Activated CD8-positive, alpha-beta memory T cell treated with anti-CD3 and anti-CD28 coated beads, Interleukin-2, amount 10 ng/mL, durations not matched to agents 7 days and 5 days (primary cell): ENCODE measurements at places on chromosomes 7 and 10. TPM values are rescaled to one million over a fixed set of nuclear protein-coding genes. Genes with fewer than 3 reads are reported as not detected.

- H3K27me3 ChIP-seq, result no peaks in the 10 kb centered on the region
- H3K27ac ChIP-seq, result peak overlapping the region; percentile 91
- no peak for DNase-seq
- H3K36me3 ChIP-seq, result peaks cover 49% of the 10 kb centered on the region
- H3K4me1 ChIP-seq, result peaks cover 44% of the 10 kb centered on the region
These were observed 24.5 kb upstream of the C1GALT1 start for GRCh38 chr7:7157887-7158271.

XRCC2 gene
- 18.0 TPM for total RNA-seq

GRCh38 chr10:104735036-104735756, 94.1 kb downstream of the SORCS3 start:
- DNase-seq, result no peak
- H3K4me3 ChIP-seq, result no peak overlapping the region
- no peaks in the 10 kb centered on the region for H3K4me1 ChIP-seq
- H3K27ac ChIP-seq, result no peak overlapping the region
- H3K27me3 ChIP-seq, result peaks cover 5% of the 10 kb centered on the region

GRCh38 chr10:1612908-1613307, 124.4 kb downstream of the ADARB2 start:
- no peak for DNase-seq
- no peak overlapping the region for H3K27ac ChIP-seq
- no peaks in the 10 kb centered on the region for H3K36me3 ChIP-seq

- DNase-seq, result no peak
- no peaks in the 10 kb centered on the region for H3K27me3 ChIP-seq
- no peaks in the 10 kb centered on the region for H3K4me1 ChIP-seq
- H3K27ac ChIP-seq, result no peak overlapping the region
These were observed 245.6 kb upstream of the ETV1 start for GRCh38 chr7:14235056-14235455.

IDI2 gene
- not detected for total RNA-seq

CPEB3 gene
- total RNA-seq, result 4.3 TPM

DNA sequence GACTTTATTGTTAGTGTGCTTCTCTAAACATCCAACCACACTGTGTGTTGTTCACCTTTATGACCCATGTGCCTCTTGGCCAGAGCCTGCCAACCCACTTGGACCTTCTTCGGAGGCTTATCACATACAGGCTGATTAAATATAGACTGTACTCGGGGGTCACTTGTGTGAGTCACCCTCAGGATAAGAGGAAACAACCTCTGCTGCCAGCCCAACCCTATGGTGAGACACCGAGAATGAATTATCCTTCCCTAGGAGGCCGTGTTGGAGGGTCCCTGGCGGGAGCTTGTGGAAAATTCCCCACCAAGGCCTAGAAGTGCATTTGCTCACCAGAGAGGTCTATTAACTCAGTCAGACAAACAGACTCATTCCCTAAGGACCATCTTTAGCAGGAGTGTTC, 63.0 kb downstream of the FAS start:
- H3K27ac ChIP-seq, result no peak overlapping the region
- no peak for DNase-seq
- H3K4me3 ChIP-seq, result no peak overlapping the region

SUN3 gene
- not detected for total RNA-seq

GRCh38 chr7:111004310-111004901, 86.5 kb upstream of the LRRN3 start:
- H3K36me3 ChIP-seq, result peaks cover 15% of the 10 kb centered on the region
- no peak overlapping the region for H3K4me3 ChIP-seq
- H3K4me1 ChIP-seq, result peaks cover 19% of the 10 kb centered on the region

- H3K4me3 ChIP-seq, result no peak overlapping the region
- no peak for DNase-seq
- no peak overlapping the region for H3K27ac ChIP-seq
- no peaks in the 10 kb centered on the region for H3K4me1 ChIP-seq
- H3K36me3 ChIP-seq, result no peaks in the 10 kb centered on the region
- no peaks in the 10 kb centered on the region for H3K27me3 ChIP-seq
These were observed 25.8 kb downstream of the PTTG1IP2 start for GRCh38 chr7:90495241-90495640.

DNA sequence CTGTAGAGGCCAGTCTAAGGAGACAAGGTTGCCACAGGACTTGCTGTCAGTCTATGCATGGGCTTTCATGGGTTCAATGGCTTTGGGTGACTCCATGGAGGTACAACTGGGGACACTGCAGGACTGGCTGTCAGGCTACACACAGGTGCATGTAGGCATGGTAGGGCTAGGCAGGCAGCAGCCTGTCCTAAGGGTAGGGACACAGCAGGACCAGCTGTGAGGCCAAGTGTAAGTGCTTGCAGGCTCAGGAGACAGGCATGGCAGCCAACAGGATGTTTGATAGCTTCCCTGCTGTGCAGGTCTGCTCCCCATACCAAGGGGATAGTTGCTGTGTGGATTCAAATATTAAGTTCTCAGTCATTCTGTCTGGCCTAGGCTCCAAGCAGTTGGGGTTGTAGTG, 181.0 kb upstream of the NPY start:
- H3K4me1 ChIP-seq, result no peaks in the 10 kb centered on the region
- DNase-seq, result no peak
- H3K4me3 ChIP-seq, result no peak overlapping the region
- no peaks in the 10 kb centered on the region for H3K36me3 ChIP-seq
- peaks cover 4% of the 10 kb centered on the region for H3K27me3 ChIP-seq
- no peak overlapping the region for H3K27ac ChIP-seq

- no peaks in the 10 kb centered on the region for H3K27me3 ChIP-seq
- peak overlapping the region; percentile 93 for H3K27ac ChIP-seq
- DNase-seq, result peak; percentile 86
- peaks cover 52% of the 10 kb centered on the region for H3K4me1 ChIP-seq
- H3K4me3 ChIP-seq, result peak overlapping the region; percentile 97
These were observed 40.8 kb downstream of the HK1 start for GRCh38 chr10:69318867-69319727.

IFIT1 gene
- 107 TPM for total RNA-seq

DNA sequence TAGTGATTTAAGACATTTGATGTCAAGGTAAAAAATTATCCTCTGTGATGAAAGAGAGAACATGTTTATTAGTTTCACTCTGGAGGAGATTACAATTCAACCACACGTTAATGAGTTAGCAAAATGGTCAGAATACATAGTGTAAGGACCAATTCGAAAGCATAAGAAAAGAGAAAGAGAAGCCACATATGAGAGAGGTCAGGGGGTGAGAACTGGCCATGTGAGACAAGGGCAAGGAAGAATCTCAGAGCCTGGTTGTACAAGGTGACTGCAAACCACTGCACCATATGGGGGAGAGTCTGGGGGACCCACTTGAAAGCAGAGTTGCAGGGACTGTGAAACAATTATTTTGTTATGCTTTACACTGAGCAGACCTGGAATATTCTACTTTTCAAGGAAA, 27.7 kb upstream of the BET1 start:
- no peak overlapping the region for H3K4me3 ChIP-seq
- peaks cover 35% of the 10 kb centered on the region for H3K27me3 ChIP-seq
- H3K27ac ChIP-seq, result no peak overlapping the region
- DNase-seq, result no peak

- no peak for DNase-seq
- peaks cover 96% of the 10 kb centered on the region for H3K27me3 ChIP-seq
- H3K36me3 ChIP-seq, result peaks cover 5% of the 10 kb centered on the region
- H3K4me3 ChIP-seq, result no peak overlapping the region
- H3K4me1 ChIP-seq, result peaks cover 49% of the 10 kb centered on the region
These were observed 10.4 kb upstream of the PAX2 start for GRCh38 chr10:100735087-100735336.

GRCh38 chr10:73131301-73131700, 21.0 kb downstream of the NUDT13 start:
- H3K4me3 ChIP-seq, result no peak overlapping the region
- H3K4me1 ChIP-seq, result peaks cover 1% of the 10 kb centered on the region
- H3K27me3 ChIP-seq, result no peaks in the 10 kb centered on the region
- DNase-seq, result no peak
- peaks cover 40% of the 10 kb centered on the region for H3K36me3 ChIP-seq
- no peak overlapping the region for H3K27ac ChIP-seq

TMEM229A gene
- total RNA-seq, result not detected

NKX1-2 gene
- not detected for total RNA-seq

PPIF gene
- 119 TPM for total RNA-seq

CUZD1 gene
- total RNA-seq, result 3.6 TPM

RBM20 gene
- total RNA-seq, result 0.06 TPM

DNA sequence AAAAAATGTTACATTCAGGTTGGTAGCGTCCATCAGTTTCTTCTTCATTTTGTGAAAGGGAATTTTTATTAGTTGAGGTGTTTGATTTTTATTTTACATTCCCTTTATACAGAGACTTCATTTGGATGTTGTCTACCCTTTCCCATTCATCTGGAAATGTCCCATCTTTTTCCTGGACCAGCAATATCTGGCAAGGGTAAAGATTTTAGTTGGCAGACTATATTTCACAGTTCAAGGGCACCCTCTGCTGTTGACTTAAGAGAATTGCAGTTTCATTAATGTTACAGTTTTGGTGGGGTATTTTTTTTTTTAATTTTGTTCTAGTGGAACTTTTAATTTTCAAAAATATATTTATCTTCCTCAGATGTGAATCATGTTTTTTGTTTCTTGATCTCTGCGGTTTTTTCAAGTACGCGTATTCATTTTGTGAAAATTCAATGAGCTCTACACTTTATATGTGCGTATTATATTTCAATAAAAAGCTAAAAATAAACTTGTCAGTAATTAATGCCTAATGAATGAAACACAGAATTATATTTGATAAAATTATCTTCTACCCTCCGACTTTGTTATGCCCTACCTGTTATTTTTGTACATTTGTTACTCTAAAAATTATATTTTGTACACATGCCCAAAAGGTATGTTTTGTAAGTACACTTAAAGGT, 97.9 kb upstream of the KLF14 start:
- H3K27me3 ChIP-seq, result peaks cover 27% of the 10 kb centered on the region
- peaks cover 4% of the 10 kb centered on the region for H3K36me3 ChIP-seq
- no peak overlapping the region for H3K27ac ChIP-seq
- H3K4me1 ChIP-seq, result no peaks in the 10 kb centered on the region

TAS2R3 gene
- 0.75 TPM for total RNA-seq

DNA sequence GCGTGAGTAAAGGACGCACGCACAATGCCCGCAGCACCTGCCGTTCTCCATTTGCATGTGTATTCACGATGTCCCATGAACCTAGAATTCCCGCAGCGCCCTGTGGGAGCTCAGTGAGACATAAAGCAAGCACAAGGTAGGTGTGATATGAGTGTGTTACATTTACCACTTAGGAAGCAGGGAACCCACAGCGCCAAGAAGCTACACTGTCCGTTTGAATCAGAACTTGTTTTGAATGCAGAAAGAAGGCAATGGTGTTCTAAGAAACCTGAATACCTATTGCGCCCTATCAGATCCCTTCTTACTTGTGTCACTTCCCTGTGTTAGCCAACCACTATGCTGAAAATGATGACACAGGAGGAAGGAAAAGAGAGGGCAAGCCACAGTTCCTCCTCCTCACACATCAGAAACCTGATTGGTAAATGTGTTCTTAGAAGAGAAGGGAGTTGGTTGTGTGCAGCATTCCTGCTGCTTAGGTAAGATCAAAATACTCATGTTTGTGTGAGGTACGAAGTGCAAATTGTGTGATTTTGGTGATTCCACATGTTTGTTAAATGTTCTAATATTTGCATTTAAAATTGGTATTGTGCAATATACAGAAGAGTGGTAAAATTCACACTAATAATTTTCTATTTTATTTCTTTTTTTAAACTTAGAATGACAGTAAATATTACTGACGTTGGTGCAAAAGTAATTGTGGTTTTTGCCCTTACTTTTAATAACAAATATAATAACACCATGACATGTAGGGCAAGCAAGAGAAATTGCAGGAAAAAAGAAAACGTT, 185.4 kb downstream of the SEC23IP start:
- H3K27me3 ChIP-seq, result peaks cover 15% of the 10 kb centered on the region
- no peak overlapping the region for H3K27ac ChIP-seq
- H3K4me1 ChIP-seq, result peaks cover 12% of the 10 kb centered on the region

ITIH5 gene
- not detected for total RNA-seq

- H3K36me3 ChIP-seq, result peaks cover 28% of the 10 kb centered on the region
- H3K27ac ChIP-seq, result no peak overlapping the region
- H3K27me3 ChIP-seq, result no peaks in the 10 kb centered on the region
- no peak overlapping the region for H3K4me3 ChIP-seq
These were observed 159.0 kb downstream of the SFMBT2 start for GRCh38 chr10:7251696-7252465.

- peaks cover 2% of the 10 kb centered on the region for H3K27me3 ChIP-seq
- no peak overlapping the region for H3K27ac ChIP-seq
- H3K4me1 ChIP-seq, result no peaks in the 10 kb centered on the region
- H3K36me3 ChIP-seq, result no peaks in the 10 kb centered on the region
These were observed 11.4 kb upstream of the AKR1D1 start for GRCh38 chr7:138064856-138065357.

NPTX2 gene
- total RNA-seq, result not detected

GRCh38 chr10:128714644-128715415, 588.6 kb upstream of the MKI67 start:
- no peaks in the 10 kb centered on the region for H3K4me1 ChIP-seq
- no peak overlapping the region for H3K27ac ChIP-seq
- no peak for DNase-seq
- H3K36me3 ChIP-seq, result no peaks in the 10 kb centered on the region

NPC1L1 gene
- not detected for total RNA-seq

GRCh38 chr7:77684030-77684429, 12.2 kb upstream of the RSBN1L start:
- H3K4me1 ChIP-seq, result peaks cover 21% of the 10 kb centered on the region
- no peak overlapping the region for H3K4me3 ChIP-seq
- DNase-seq, result no peak
- no peaks in the 10 kb centered on the region for H3K27me3 ChIP-seq

GRCh38 chr7:91913612-91914011, 27.1 kb upstream of the AKAP9 start:
- H3K27ac ChIP-seq, result no peak overlapping the region
- peaks cover 2% of the 10 kb centered on the region for H3K36me3 ChIP-seq
- peaks cover 18% of the 10 kb centered on the region for H3K4me1 ChIP-seq
- H3K27me3 ChIP-seq, result peaks cover 13% of the 10 kb centered on the region
- H3K4me3 ChIP-seq, result no peak overlapping the region

AKR1C2 gene
- not detected for total RNA-seq

ASB15 gene
- not detected for total RNA-seq

DNA sequence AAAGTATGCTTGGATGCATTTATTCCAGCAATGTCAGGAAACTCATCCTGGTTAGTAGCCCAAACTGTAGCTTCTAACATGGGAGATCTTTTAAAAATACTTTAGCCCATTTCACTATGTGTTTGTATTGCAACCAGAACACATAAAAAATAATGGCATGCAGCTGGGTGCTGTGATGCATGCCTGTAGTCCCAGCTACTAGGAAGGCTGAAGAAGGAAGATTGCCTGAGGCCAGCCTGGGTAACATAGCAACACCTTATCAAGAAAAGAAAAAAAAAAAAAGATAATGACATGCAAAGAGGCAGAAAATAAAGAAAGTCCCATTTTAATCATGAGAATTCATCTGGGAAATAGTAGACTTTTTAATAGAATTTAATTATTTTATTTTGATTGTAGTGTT, 517.0 kb upstream of the TEX47 start:
- no peaks in the 10 kb centered on the region for H3K4me1 ChIP-seq
- no peak overlapping the region for H3K4me3 ChIP-seq
- no peaks in the 10 kb centered on the region for H3K36me3 ChIP-seq
- DNase-seq, result no peak
